H7 (cell line): ENCODE measurements at places on chromosomes 16 and 17. TPM values are rescaled to one million over a fixed set of nuclear protein-coding genes. Genes with fewer than 3 reads are reported as not detected.

GRCh38 chr16:11700264-11701029, 32.2 kb downstream of the SNN start:
- DNase-seq = no peak

The YBX2 gene
- 12.2 and 21.8 TPM in 2 replicates for total RNA-seq

The MAP2K3 gene
- total RNA-seq = 26.1 and 27.5 TPM in 2 replicates

The ALDH3A1 gene
- total RNA-seq = 0.24 and 0.26 TPM in 2 replicates

DNA sequence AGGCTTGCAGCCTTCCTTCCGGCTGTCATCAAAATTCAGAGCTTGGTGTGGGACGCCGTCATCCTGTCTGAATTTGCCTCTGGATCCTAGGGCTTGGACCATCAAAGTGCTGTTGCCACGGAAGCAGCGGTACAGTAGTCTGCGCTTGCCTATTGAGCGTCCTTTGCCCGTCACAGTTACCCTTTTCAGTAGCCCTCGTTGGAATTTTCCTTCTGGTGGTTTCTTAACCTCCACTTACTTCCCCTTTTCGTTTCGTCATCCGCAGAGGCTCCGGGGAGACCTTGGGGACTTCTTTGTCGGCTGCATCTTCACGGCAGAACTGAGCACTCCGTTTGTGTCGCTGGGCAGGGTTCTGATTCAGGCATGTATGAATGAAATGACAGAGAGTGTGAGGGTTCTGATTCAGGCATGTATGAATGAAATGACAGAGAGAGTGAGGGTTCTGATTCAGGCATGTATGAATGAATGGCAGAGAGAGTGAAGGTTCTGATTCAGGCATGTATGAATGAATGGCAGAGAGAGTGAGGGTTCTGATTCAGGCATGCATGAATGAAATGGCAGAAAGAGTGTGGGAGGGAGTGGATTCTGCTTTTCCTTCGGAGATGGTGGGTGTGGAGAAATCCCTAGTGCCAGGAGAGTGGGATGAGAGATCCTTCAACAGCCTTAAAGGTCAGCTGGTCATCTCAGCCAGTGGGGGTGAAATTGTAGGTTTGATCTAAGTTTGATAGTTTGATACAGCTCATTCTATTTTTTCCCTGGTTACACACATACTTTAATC, 8.0 kb downstream of the TLCD3A start:
- peak; percentile 2 for DNase-seq

GRCh38 chr17:50182783-50183420, 17.1 kb downstream of the SGCA start:
- DNase-seq = no peak

DNA sequence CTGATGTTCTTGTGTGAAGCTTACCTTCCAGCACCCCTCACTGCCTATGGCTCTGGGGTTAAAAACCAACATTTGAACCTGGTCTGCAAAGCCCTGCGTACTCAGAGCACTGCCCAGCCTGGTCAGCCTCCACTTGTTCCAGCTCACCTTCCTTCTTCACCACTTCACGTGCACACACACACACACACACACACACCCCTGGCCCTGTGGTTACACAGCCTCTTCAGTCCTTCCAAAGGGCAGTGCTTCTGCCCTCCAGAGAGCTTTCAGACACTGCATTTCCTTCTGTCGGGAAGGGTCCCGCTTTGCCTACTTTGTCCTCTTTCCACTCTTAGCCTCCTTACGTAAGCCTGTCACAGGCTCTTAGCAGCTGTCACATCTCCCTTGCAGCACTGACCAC, 9.6 kb upstream of the TMEM220 start:
- DNase-seq = no peak

The GSG1L gene
- total RNA-seq = 0.85 TPM in 1 of 2 replicates, not detected in the other

DNA sequence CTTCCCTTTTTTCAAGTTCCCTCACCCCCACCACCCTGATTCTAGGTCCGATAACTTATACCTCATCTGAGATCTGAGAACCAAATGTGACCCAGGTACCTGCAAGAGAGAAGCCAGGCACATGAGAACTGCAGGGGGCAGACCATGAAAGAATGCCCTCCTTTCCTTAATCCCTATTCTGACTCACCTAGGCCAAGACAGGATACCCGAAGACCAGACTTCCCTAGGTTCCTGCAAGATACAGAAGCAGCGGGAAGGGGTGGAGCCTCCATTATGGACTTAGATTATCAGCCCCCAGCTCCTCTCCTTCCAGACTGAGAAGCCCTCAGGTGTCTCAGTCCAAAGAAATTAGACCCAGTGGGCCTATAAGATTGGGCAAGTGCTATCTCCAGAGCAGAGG, 2.1 kb downstream of the KCNAB3 start:
- no peak for DNase-seq

DNA sequence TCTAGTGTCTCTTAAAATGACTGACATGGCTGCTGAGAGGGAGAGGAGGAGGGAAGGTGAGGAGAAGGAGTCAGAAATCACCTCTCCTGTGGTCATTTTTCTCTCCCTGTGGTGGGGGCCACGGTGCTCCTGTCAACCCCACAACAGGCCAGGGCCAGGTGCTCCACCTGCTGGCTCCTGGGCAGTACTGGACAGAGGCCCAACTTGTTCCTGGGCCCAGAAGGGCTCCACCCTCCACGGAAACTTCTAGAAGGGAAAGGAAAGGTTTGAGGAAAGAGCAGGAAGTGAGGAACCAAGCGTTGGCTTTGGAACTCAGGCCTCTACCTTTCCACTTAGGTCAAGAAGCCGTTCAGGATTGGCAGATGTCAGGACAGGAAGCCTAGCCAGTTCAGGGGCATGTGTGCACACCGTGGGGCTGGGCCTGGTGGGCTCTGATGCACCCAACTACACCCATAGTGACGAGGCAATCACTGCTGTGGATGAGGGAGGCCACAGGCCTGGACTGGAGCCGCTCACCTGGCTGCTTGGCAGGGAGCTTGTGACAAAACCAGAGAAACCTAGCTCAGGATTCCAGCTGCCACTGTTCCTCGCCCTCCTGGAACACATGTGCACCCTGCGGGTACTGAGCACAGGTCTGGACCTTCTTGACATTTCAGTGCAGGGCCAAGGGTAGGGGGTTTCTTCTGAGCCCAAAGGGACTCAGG, 36.1 kb downstream of the WNT3 start:
- peak; percentile 91 for DNase-seq

- peak; percentile 69 for DNase-seq
Measured at GRCh38 chr17:45230787-45231480, 9.2 kb downstream of the FMNL1 start.
